ENCODE measurements at places on chromosomes 2 and 18. TPM values are rescaled to one million over a fixed set of nuclear protein-coding genes. Genes with fewer than 3 reads are reported as not detected.

The CRACDL gene
- total RNA-seq = 1.1 TPM

- DNase-seq = no peak
Observed at GRCh38 chr2:217181512-217181911, 321.6 kb upstream of the TNP1 start.

DNA sequence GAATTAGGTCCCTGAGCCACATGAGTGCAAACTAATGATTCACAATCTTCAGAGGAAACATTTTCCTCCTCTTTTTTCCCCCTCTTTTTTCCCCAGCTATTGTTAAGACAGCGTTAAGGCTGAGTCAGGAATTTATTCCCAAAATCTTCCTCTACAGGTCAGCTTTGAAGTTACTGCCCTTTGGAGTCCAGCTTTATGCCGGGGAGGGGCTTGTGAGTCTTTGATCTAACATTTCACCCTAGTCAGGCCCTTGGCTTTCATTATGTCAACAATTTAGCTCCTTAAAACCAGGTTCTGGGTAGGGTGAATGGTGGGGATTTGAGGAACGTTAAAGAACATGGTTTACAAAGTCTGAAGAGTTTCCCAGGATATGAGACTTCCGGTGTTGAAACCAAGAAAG lies 91.0 kb upstream of the LYPD1 start:
- no peak for DNase-seq

DNA sequence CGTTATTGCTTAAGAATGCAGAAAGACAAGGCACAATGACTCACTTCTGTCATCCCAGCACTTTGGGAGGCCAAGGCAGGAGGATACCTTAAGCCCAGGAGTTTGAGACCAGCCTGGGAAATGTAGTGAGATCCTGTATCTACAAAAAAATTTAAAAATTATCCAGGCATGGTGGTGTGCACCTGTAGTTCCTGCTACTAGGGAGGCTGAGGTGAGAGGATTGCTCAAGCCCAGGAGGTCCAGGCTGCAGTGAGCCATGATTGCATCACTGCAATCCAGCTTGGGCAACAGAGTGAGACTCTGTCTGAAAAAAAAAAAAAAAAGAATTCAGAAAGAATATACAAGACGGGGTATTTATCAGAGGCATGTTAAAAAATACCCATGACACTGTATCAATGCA lies 182.0 kb upstream of the SPOPL start:
- DNase-seq = no peak

- DNase-seq = no peak
Observed at GRCh38 chr2:233098618-233099017, 38.5 kb downstream of the INPP5D start.
